ENCODE measurements at places on chromosomes 2 and 18.
A peak's percentile ranks its signal among the peaks of the same experiment; 100 is the strongest.

DNA sequence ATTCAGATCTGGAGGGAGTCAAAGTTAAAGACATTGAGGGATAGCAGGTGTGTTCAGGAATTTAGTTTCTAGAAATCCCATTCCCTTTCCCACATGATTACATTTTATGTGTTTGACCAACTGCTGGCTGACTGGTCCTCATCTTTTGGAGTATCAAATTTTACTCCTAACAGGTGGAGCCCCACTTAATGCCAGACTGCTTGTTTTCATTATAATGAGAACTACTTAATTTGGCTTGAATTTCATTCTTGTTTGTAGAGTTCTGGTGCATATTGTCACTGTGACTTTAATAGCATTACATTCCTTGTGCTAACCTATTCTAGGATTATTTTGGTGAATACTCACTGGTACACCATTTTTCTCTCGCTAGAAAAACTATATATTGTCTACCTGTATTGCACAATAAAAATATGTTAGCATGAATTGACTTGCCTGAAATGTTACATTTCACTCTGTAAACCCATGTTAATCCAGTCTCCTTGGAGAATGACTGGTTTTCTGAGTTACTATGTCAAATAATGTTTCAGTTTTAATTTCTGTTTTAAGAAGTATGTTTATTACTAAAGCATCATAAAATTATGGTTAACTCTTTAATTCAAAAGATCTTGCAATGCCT lies 98.2 kb downstream of the TANC1 start:
- DNase-seq: no peak

DNA sequence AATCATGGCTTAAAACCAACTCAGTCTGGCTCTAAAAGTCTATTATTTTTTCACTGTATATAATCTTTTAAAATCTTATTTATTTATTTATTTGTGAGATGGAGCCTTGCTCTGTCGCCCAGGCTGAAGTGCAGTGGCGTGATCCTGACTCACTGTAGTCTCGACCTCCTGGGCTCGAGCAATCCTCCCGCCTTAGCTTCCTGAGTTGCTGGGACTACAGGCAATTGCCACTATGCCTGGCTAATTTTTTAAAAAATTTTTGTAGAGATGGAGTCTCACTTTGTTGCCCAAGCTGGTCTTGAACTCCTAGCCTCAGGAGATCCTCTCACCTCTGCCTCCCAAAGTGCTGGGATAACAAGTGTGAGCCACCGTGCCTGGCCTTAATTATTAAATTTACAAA lies 14.5 kb downstream of the GORASP2 start:
- DNase-seq: no peak

DNA sequence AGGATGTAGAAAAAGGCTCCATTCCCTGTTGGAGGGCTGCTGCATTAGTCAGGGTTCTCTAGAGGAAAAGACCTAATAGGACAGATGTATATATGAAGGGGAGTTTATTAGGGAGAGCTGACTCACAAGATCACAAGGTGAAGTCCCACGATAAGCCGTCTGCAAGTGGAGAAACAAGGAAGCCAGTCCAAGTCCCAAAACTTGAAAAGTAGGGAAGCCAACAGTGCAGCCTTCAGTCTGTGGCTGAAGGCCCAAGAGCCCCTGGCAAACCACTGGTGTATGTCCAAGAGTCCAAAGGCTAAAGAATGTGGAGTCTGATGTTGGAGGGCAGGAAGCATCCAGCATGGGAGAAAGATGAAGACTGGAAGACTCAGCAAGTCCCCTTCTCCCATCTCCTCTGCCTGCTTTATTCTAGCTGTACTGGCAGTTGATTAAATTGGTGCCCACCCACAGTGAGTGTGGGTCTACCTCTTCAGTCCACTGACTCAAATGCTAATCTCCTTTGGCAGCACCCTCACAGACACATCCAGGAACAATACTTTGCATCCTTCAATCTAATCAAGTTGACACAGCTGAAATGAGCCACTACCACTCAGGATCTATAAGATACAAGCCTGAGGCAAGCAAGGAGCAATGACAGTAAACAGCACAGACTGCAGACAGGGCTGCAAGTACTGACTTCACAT lies 30.0 kb upstream of the ATG16L1 start:
- no peak for DNase-seq

DNA sequence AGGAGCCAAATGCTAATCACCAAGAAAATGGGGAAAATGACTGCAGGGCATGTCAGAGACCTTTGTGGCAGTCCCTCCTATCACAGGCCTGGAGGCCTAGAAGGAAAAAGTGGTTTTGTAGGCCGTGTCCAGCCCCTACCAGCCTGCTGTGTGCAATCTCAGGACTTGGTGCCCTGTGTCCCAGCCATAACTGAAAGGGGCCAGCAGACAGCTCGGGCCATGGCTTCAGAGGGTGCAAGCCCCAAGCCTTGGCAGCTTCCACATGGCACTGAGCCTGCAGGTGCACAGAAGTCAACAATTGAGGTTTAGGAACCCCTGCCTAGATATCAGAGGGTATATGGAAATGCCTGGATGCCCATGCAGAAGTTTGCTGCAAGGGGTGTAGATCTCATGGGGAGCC lies 391.2 kb upstream of the FSIP2 start:
- no peak for DNase-seq

DNA sequence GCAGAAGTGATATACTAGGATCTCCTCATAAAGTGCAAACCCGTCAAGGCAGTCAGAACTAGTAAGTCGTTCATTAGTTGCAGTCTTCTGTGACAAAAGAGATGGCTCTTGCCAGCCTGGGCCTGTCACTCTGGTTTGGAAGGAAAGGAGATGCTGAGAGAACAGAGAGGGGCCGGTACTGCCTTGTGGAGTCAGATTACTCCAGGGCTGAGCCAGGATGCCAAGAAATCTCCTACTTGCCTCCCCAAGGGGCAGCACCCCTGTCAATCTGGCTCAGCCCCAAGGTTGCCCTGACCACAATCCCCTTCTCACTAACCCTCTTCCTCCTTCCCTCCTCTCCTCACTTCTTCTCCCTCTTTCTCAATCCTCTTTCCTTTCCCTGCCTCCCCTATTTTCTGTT lies 62.9 kb upstream of the ASPRV1 start:
- DNase-seq: peak; percentile 51

DNA sequence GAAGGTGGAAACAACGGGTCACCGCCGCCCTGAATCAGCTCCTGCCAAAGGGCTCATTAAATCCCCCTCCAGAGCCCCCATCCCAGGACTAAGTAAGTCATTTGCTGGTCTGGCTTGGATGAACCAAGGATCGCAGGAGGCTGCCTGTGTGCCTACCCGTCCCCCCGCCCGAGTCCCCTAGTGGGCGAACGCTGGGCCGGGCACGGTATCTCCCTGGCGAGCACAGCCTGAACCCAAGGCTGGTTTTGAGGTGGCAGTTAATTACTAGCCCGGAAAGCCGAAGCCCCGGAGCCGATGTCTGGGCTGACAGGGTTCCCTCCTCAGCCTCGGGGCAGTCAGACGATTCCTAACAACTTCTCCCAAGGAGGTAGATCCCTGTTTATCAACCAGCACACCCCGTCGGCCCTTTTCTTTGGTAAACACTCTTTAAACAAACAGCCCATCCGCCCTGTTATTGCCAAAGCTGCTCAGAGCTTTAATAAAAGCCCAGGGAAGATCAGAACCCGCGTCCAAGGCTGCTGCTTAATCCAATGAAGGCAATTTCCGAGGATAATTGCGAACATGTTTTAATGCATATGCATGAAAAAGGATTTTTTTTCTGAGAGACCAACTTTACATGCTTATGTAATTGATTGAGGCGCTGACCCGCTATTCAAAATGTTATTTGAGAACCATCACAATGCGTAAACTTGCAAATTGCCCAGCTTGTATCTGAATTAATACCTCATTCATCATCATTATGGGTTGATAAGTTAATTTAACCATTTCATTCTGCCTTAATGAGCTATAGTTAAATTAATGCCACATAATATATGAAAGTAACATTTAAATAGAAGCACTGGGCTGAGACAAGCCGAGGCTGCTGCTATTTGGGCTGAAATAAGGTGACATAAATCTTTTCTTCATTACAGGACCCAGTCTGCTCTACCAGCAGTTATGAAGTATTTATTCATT lies 10.5 kb downstream of the EVX2 start:
- no peak for DNase-seq

GRCh38 chr2:233346376-233346775 lies 7.9 kb upstream of the DGKD start:
- no peak for DNase-seq

- no peak for DNase-seq
Measured at GRCh38 chr18:57603871-57604270, 17.4 kb upstream of the FECH start.

GRCh38 chr2:53130441-53130943 lies 637.1 kb upstream of the CHAC2 start:
- no peak for DNase-seq

DNA sequence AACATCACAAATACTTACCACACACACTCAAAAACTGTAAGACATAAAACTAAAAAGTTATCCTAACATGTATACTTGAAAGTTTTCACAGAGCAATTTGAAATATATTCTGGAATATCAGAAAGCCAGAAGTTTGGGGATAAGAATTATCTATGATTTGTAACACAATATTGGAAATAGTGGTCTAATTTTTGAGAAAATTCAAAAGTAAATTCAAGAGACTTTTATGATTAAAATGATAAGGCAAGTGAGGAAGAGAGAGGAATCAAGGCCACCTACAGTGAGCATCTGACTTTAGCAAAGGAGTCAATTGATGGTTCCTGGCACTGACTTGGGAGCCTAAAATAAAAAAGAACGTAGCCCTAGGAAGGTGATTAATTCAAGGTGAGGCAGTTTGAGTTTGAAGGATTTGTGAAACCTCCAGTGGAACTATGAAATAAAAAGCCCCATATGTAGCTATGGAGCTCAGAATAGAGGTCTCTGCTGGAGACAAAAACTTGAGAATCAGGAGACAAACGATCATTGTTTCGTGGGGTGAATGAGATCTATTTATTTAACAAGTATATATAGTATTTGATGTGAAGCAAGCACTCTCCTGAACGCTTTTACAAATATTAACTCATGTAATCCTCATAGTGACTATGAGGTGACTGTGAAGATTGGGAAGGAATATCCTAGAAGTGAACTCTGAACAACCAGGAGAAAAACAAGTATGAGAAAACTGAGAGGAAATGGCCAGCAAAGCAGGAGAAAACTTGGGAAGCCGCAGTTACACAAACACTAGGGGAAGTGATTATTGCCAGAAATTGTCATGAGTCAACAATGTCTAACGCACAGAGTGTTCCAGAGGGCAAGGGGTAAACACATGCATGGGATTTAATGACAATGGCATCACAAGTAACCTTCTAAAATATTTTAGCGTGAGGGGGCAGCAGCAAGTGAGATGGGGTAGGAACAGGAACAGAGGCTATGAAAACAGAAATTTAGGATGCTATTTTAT lies 12.8 kb downstream of the TFPI start:
- no peak for DNase-seq

DNA sequence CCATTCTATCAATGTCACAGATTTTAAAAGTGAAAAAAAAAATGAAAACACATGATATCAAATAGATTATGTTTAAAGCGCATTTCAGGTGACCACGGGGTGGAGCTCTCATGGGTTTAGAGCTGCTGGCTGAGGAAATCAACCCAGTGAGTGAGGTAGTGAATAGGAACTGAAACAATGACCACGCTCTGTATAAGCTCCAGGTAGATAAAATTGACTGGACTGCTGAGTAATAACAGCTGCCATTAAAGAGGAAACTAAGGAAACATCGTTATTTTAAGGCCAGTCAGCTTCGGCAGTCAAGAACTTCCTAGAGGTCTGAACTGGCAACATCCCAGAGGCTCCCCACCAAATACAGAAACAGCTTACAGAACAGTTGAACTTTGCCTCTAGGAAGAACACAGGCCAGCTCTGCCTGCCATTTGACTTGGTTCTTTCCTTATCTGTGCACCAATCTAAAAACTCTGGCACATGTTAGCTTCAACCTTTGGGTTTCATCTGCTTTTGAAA lies 185.9 kb downstream of the PDE1A start:
- DNase-seq: peak; percentile 52

- no peak for DNase-seq
Measured at GRCh38 chr2:178811045-178811444, 3.8 kb upstream of the TTN start.

- no peak for DNase-seq
Measured at GRCh38 chr18:2657788-2658458, 2.4 kb downstream of the SMCHD1 start.

GRCh38 chr18:11951390-11951851 lies 29.9 kb upstream of the IMPA2 start:
- no peak for DNase-seq

DNA sequence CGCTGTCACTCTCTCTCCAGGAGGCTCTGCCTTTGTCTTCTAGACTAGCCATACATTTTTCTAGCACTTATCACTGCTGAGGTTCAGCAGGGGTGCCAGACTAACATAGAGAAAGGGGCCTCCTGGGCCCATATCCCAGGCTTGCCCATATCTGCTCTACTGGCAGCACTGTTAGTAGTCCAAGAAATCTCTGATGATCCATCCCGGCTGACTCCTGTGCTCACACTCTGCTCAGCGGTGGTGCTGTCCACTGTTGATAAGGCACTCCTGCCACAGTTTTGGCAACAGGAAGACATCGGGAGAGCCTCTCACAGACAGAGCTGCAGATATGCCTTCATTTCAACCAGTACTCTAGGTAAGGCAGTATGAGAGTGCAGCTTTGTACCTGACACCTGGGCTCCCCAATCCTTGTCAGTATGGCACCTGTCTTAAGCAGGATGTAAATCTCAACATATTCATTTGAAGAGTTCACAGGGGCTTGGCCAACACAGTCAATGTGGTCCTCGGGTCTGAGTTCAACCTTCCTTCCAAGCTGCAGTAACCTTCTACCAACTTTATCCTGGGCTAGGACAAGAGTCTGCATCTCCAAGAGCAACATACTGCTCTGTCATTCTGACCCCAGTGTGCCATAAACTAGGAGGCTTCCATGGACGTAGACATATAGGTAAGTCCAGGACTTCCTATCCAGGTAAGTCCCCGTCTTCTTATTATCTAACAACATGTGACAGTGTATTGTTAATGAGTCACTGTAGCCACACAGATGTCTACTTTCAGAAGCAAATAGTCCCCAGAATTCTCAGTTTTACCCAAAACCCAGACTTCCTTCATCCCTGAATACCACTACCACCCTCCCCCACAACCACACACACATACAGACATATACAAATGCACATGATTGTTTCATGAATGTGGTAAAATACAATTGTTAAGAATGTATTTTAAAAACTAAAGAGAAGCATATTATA lies 16.2 kb downstream of the KLF7 start:
- no peak for DNase-seq

DNA sequence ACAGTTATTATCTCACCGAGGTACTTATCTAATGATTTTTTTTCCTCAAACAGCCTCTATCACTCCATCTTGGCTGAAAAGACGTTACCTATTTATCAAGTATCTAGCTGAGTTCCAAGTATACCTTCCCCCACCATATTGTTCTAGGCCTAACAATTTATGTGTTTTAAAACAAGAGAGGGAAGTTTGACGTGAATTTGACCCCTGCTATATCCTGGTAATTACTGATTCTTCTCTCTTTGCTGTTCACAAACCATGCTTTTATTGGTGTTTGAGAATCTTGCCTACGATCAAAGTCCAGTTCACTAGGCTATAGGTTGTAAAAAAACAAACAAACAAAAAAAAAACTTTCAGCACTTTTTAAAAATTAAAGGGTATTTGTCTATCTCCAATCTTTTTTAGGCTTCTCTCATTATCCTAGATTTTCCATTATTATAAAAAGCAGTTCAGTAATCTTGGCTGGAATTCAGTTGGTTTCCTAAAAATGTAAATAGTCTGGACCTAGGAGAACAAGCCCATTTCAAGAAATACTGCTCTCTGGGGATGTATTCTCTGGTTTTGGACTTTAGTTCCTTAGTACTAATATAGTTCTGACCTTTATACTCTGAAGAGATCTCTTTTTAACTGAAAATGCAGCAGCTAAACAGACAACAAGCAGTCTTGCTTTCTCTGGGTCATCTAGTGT lies 505.4 kb downstream of the CPS1 start:
- DNase-seq: no peak
